ENCODE measurements at places on chromosomes 2 and 18. TPM values are rescaled to one million over a fixed set of nuclear protein-coding genes. Genes with fewer than 3 reads are reported as not detected.
A peak's percentile ranks its signal among the peaks of the same experiment; 100 is the strongest.

DNA sequence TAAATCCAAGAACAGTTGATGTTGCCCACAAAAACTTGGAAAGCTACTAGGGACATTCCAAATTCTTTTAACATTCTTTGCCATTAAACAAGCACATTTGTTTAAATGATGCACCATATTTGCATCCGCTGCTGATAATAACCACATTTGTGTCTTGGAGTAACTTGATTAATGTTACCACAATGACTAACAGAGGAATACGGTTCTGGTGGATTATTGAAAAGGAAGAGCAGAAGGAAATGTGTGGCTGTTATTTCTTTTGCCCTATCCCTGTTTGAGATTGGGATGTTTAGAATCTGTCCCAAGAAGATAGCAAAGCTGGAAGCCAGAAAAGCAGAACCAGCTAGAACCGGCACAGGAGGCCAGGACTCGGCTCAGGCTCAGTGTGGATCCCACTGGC, 39.2 kb upstream of the RASGRP3 start:
- DNase-seq, result no peak

GRCh38 chr18:45771587-45772480, 47.9 kb downstream of the SLC14A1 start:
- DNase-seq, result no peak

VWC2L gene
- polyA plus RNA-seq, result not detected

DNA sequence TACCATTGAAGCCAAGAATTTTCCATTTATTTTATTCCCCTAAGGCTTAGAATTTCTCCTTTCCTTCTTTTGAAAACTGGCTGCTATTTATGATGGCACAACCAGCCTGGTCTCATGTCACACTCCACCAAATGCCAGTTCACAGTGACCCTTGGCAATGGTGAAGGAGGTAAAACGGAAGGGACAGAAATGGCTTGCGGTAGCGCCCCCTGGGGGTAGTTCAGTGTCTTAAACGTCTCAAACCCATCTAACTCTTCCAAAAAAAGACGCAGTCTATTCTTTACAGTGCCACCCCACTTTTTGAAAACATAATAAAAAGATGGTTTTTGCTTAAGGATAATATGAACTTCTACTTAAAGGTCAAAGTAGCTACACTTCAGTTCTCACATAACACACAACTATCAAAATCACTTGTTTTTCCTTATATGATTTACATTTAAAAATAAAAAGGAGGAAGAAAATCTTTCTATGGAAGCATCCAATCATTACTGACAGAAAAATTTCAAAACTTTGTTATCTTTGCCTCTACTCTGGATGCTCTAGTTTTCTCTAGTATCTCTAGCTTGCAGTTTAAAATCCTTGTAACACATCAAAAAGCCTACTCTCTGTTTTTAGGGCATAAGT, 28.0 kb downstream of the PNO1 start:
- no peak for DNase-seq

OSBPL6 gene
- polyA plus RNA-seq, result 6.9 TPM

- no peak for DNase-seq
Measured at GRCh38 chr2:165904432-165904831, 49.1 kb downstream of the TTC21B start.

GRCh38 chr2:219252570-219252899, 508 bp upstream of the TUBA4B start:
- no peak for DNase-seq

GRCh38 chr2:11117776-11118175, 37.5 kb upstream of the SLC66A3 start:
- no peak for DNase-seq

GRCh38 chr2:206108713-206109112, 22.7 kb upstream of the INO80D start:
- no peak for DNase-seq

TWIST2 gene
- polyA plus RNA-seq, result 4.0 TPM

DNA sequence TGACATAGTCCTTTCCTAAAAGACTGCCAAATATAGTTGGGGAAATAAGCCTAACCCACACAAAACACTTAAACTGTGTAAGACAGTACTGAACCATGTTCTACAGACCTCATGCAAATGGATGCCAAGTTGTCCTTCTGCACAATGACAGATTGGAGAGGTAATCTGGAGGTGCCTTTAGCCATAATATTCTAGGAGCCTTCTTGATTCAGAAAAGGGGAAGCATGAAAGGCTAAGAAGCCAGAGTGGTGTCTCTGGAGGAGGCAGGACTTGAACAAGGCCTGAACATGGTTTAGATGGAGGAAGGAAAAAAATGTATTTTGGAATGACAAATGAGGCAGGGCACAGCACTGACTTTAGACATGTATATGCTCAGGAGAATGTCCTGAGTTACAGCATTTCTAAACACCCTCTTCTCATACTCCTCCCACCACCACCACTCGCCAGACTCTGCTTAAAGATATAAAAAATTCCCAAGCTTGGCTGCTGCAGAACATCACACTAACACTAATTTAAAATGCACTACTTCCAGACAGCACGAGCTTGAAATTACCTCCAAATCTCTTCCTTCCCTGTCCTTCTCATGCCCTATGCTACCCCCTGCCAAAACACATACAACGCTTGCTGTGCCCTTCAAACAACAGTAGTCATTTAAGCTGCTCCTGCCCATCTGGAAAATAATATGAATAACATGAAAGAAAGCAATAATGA, 110.4 kb downstream of the ANKRD44 start:
- no peak for DNase-seq

SMAD2 gene
- polyA plus RNA-seq, result 62.7 TPM

DNA sequence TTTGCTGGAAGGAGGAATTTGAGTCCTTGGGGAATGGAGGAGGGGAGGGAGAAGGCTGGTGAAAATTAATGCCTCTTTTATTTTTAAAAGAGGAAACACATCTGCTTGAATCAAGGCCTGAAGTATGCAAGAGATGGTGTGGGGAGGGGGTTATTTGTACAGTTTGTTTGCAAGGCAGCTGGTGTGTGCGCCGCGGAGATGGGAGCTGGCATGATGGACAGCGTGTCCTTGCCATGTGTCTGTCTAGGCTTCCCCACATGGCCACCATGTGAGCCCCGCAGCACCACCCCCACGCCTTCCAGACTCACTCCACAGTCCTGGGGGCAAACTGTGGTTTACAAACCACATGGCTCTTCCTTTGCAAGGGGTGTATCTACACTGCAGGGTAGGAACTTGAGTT, 154.8 kb upstream of the APCDD1 start:
- no peak for DNase-seq

GRCh38 chr2:218282173-218282991, 9.9 kb downstream of the TMBIM1 start:
- DNase-seq, result no peak

GRCh38 chr2:151363709-151364108, 6.3 kb downstream of the TNFAIP6 start:
- DNase-seq, result peak; percentile 64

- no peak for DNase-seq
Measured at GRCh38 chr2:202965810-202966460, 48.7 kb upstream of the NBEAL1 start.

DNA sequence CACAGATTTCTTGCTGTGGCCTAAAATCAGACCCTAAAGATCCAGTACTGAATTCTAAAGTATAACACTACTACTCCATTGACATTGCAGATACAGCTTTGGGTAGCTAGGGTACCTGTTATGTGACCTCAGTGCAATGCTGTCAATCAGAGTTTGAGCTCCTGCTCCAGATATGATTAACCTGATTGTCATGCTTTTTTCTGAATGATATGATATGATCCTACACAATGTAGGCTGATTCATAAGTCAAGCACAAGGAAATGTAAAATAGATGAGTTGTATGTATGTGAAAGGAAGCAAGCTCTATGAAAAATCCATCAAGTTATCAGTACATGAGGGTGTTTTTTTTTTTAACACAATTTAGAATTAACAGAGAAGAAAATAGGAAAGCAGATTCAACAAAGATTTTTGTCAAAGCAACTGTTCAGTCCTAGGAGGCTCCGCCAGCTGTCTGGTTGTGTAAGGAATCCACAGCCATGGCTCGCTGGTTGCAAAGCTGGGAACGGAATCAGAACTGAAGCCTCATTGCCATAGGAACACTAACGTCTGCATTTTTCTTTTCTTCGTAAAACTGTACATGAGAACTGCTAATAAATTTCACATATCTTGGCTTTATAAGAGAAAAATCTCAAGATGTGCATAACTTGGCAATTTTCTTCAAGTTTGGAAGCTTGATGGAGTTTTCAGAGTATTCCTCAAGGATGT, 52.9 kb downstream of the NR4A2 start:
- DNase-seq, result peak; percentile 57

DNA sequence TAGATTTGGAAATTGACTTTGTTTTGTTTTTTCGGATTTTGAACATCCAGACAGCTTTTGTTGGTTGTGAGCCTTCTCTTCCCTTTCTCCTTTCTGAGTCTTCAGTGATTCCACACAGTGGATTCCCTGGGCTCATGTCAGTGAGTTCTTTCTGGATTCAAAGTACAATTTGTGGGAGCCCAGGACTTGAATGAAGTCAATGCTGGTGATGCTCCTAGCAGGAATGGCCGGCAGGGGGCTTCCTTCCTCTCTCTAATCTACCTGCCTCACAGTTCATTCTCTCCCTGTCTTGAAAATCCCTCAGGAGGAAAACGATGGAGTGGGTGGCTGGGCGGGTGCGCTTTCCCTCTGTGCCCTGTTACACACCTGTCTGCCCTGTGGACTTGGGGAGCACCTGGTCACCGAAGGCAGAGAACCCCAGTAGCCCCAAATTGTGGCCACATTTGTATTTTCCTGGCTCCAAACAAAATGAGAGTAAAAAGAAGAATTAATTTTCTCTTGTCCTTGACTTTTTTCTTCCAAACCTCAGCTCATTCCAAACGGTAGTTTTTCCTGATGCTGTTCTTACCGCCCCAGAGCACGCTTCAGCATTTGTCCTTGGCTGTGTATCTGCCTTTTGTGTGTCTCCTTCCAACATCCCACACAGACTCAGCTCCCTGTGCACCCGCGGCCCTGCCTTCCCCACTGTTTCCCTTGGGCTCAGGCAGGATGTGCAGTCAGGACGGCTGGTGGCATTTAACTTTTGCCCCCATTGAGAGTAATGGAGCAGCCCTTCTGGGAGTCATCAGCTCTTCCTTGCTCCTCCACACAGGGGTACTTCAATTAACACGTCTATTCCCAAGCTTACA, 86.6 kb downstream of the MARCO start:
- no peak for DNase-seq

DNA sequence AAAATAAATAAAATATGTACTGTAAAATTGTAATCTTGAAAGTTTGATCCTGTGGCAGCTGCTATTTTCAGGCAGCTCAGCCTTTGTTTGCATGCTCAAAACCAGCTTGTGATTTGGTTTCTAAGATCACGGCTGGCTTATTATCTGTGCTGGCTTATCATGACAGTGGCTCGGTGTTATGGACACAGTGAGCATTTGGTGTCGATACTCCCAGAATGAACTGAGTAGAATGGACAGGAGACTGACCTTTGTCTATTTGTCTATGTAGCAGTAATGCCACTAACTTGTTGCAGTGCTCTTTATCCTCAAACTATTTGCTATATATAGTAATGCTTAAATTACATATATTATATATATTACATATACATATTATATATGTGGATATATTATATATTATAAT, 58.8 kb downstream of the NEDD4L start:
- DNase-seq, result no peak

DNA sequence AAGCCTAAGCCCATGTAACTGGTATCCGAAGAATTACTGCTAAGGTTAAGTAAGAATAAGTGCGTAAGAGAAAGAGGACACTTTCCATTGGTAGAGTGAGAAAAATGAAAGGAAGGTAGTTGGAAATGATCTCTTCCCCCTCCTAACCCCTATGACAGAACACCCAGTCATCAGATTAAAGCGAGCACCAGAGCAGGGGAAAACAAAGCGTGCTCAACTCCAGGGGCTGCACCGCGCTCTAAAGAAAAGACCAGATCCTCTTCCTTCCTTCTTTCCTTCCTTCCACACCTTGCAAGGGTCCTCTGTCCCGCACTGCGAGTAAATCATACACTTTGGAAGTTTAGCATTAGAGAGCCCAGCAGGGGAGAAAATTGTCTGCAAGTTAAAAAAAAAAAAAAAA, 971 bp upstream of the CDH7 start:
- DNase-seq, result no peak

INSIG2 gene
- polyA plus RNA-seq, result 15.5 TPM

INPP1 gene
- 26.8 TPM for polyA plus RNA-seq

DNA sequence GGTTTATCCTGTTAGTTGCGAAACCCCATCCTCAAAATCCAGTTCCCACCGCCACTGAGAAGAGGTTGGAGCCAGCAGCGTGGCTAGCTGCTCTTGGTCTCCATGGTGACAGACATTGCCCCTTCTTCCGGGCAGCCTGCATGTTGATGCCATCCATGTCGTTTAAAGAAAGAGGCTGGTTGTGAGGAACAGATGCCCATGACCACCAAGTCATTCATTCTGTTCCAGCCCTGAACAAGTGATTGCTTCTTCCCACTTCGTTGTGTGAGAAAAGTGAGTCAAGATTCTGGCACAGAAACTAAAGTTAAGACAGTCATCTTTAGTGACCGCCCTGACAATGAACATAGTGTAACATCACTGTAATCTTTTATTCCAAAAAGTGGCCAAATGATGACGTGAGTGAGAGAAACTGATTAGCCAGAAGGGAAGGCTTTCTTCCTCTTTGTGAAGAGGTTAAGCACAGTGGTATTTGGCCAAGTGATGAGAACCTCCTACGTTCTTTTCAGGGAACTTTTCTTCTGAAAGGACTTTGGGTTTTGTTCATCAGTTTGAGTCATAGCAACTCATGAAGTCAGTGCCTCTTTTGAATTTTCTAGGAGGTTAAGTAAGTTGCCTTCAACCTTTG, 272.5 kb downstream of the GALR1 start:
- no peak for DNase-seq

DNA sequence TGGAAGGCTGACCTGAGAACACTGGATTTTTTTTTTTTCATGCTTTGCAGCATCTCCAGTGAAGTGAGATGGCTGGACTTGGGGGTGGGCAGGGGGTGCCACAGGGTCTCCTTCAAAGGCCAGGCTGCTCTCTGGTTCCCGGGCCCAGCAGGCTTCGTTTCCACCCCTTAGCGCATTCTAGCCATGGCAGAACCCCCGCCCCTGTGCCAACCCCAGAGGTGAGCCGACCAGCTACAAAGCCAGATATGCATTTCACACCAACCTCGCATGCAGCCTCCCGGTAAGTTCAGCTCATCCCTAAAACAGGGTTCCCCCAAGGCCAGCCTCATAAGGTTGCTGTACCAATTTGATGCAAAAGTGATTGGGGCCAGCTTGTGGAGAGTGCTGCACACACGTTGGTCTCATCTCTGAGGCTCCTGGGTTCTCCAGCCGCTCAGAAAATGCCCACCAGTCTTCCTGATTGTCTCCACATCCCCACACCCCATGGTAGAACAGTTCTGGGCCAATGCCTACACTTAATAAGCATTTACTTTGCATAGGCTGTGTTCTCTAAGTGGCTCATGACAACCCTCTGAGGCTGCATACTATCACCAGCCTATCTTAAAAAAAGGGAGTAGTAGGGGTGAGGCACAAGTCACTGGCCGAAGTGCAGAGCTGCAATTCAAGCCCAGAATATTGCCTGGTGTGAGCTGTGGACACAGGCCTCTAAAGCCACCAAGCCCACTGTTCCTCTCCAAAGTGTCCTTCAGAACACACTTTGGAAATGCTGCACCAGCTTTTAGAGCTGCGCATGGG, 23.3 kb downstream of the SMAD7 start:
- DNase-seq, result no peak

CCDC148 gene
- 1.1 TPM for polyA plus RNA-seq

All from muscle of arm (tissue), 14 donors.